Thymus (tissue), 14 donors: ENCODE measurements at places on chromosomes 5 and 9. TPM values are rescaled to one million over a fixed set of nuclear protein-coding genes. Genes with fewer than 3 reads are reported as not detected.

DNA sequence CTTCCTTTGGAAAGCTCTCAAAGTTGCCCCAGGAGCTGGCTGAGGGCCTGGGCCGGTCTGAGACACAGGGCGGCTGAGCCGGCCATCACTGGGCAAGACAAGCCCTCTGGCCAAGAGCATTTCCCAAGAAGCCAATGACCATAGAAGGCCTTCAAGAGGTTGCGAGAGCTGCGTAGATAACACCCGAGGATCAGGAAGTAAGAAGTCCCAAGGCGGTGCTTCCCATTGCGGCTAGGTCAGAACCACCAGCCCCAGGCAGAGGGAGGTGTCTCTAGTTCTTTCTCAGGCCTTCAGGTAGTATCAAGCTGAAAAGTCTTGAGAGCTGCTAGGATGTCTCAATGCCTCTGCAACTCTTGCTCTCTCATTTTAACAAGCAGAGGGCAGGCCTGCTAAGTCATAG, 54.0 kb upstream of the C5orf58 start:
- no peaks in the 10 kb centered on the region for H3K36me3 ChIP-seq
- H3K4me1 ChIP-seq: no peaks in the 10 kb centered on the region

- no peak overlapping the region for H3K27ac ChIP-seq
- no peaks in the 10 kb centered on the region for H3K27me3 ChIP-seq
- H3K4me3 ChIP-seq: no peak overlapping the region
- no peak for DNase-seq
- H3K36me3 ChIP-seq: no peaks in the 10 kb centered on the region
- no peaks in the 10 kb centered on the region for H3K4me1 ChIP-seq
Measured at GRCh38 chr5:130870691-130871090, 294.4 kb downstream of the HINT1 start.

DNA sequence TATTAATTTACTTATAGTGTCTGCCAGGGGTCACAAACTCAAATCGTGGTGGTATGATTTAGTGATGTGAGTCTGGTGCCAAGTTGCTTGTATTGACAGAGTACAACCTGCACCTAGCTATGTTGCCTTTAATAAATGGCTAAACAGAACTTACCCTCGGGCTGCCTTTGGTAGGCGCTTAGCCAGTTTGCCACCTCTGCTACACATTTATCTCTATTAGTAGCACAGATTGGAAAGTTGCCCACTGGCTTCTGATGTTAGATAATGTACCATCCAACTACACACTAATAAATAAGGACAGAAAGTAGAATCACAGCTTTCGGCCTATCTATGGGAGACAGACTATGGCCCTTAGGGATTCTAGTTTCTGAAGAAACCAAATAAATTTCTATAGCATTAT, 368.4 kb downstream of the MAN2A1 start:
- peaks cover 17% of the 10 kb centered on the region for H3K4me1 ChIP-seq
- no peak overlapping the region for H3K27ac ChIP-seq
- no peak for DNase-seq
- no peaks in the 10 kb centered on the region for H3K36me3 ChIP-seq
- H3K27me3 ChIP-seq: no peaks in the 10 kb centered on the region

- H3K4me3 ChIP-seq: peak overlapping the region; percentile 73
- H3K27ac ChIP-seq: peak overlapping the region; percentile 58
- H3K27me3 ChIP-seq: no peaks in the 10 kb centered on the region
- DNase-seq: no peak
Measured at GRCh38 chr5:108749128-108749861, 1.6 kb downstream of the FER start.

GRCh38 chr9:130193531-130194377, 21.6 kb downstream of the NCS1 start:
- DNase-seq: no peak
- no peaks in the 10 kb centered on the region for H3K27me3 ChIP-seq
- no peaks in the 10 kb centered on the region for H3K4me1 ChIP-seq
- no peak overlapping the region for H3K27ac ChIP-seq
- no peaks in the 10 kb centered on the region for H3K36me3 ChIP-seq

Gene ATP10B
- polyA plus RNA-seq: 2.6 TPM
